ENCODE measurements at places on chromosomes 3 and 15.

DNA sequence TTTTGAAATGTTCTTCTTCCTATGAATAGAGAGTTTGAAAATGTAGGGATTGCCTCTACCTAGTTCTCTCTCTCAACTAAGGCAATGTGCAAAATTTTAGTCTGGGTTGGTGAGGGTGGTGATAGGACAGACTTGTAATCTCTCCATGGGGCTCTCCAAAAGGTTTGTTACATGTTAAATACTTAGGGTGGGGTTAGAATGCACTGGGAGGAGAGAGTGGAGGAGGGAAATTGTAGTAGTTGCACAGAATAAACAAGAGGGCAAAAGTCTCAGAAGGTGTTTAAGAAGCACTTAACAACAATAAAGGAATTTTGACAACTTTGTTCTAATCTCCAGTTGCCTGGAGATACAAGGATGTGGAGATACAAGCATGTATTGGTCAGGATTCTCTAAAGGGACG lies 230.4 kb downstream of the NECTIN3 start:
- no peak for DNase-seq

- DNase-seq = no peak
Measured at GRCh38 chr3:53555068-53555588, 60.7 kb downstream of the CACNA1D start.

DNA sequence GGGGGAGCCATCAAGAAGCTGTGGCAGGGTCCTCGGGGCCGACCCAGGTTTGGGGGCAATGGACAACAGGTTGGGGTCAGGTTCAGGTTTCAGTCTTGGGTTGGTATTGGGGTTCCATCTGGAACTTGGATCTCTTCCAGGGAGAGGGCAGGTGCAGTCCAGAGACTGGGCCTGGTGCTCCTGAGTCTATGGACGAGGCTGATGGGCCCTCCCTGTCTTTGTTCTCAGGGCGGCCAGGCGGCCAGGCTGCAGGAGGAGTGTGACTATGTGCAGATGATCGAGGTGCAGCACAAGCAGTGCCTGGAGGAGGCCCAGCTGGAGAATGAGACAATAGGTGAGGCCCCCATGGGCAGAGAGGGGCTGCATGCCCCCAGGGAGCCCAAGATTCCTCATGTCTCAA lies 11.1 kb downstream of the VIPR1 start:
- DNase-seq = no peak

GRCh38 chr15:56795502-56795901 lies 62.2 kb upstream of the ZNF280D start:
- no peak for DNase-seq

GRCh38 chr3:156383441-156384025 lies 171.4 kb downstream of the SSR3 start:
- no peak for DNase-seq

DNA sequence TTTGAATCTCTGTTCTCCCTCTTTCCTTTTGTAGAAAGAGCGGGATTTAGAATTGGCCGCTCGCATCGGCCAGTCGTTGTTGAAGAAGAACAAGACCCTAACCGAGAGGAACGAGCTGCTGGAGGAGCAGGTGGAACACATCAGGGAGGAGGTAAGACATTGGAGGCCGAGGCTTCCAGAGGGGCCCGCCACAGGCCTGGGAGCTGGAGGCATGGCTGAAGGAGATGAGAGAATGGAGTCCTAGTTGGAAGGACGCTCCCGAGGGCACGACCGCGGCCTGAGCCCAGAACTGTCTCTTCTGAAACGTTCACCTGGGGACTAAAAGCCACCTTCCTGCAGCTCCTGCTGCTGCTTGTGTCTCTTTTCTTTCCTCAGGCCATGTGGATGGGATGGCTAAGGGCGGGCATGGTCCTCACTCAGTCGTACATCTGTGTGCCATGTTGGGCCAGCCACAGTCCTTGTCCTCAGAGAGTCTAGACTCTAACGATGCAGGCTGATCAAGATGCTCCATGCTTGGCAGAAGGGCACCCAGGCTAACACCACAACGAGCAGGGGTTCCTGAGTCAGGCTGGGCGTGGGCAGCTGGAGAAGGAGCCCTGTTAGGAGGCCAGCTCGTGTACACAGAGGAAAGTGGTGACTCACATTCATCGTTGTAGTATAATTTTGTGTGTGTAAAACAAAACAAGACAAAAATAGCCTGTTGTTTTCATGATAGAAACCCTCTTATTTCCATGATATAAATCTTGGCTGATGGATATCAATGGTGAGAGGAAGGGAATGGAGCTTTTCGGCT lies 81.1 kb downstream of the CCK start:
- DNase-seq = no peak
